ENCODE measurements at places on chromosomes 6 and 20. TPM values are rescaled to one million over a fixed set of nuclear protein-coding genes. Genes with fewer than 3 reads are reported as not detected.

GRCh38 chr6:43377710-43378229 lies 8.3 kb upstream of the ZNF318 start:
- no peaks in the 10 kb centered on the region for H3K27me3 ChIP-seq
- H3K36me3 ChIP-seq, result no peaks in the 10 kb centered on the region
- H3K27ac ChIP-seq, result no peak overlapping the region
- H3K4me1 ChIP-seq, result no peaks in the 10 kb centered on the region
- no peak overlapping the region for H3K4me3 ChIP-seq

- no peak overlapping the region for H3K27ac ChIP-seq
- H3K27me3 ChIP-seq, result no peaks in the 10 kb centered on the region
- H3K4me1 ChIP-seq, result no peaks in the 10 kb centered on the region
- DNase-seq, result no peak
Observed at GRCh38 chr20:15942130-15942529, 631.1 kb downstream of the KIF16B start.

- H3K4me1 ChIP-seq, result peaks cover 50% of the 10 kb centered on the region
- no peak for DNase-seq
- no peaks in the 10 kb centered on the region for H3K27me3 ChIP-seq
- H3K36me3 ChIP-seq, result no peaks in the 10 kb centered on the region
- H3K4me3 ChIP-seq, result no peak overlapping the region
Observed at GRCh38 chr6:157246771-157247484, 76.4 kb downstream of the TMEM242 start.

DNA sequence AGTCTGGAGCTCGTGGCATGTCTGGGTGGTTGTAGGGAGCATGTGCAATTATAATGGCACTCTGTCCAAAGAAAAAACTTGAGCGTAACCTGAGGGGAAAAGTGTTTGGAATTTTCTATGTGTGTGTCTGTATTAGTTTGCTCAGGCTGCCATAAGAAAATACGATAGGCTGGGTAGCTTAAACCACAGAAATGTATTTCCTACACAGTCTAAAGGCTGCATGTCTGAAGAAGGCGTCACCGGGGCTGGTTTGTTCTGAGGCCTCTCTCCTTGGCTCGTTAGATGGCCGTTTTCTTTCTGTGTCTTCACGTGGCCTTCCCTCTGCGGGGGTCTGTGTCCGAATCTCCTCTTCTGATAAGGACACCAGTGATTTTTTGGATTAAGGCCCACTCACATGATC lies 59.0 kb downstream of the IGF2R start:
- no peaks in the 10 kb centered on the region for H3K27me3 ChIP-seq
- H3K4me3 ChIP-seq, result no peak overlapping the region
- H3K4me1 ChIP-seq, result no peaks in the 10 kb centered on the region
- no peak for DNase-seq
- H3K36me3 ChIP-seq, result peaks cover 14% of the 10 kb centered on the region

Gene WFDC11
- total RNA-seq, result not detected

Gene GABRR2
- total RNA-seq, result not detected

Gene L3MBTL3
- total RNA-seq, result 11.8 TPM

DNA sequence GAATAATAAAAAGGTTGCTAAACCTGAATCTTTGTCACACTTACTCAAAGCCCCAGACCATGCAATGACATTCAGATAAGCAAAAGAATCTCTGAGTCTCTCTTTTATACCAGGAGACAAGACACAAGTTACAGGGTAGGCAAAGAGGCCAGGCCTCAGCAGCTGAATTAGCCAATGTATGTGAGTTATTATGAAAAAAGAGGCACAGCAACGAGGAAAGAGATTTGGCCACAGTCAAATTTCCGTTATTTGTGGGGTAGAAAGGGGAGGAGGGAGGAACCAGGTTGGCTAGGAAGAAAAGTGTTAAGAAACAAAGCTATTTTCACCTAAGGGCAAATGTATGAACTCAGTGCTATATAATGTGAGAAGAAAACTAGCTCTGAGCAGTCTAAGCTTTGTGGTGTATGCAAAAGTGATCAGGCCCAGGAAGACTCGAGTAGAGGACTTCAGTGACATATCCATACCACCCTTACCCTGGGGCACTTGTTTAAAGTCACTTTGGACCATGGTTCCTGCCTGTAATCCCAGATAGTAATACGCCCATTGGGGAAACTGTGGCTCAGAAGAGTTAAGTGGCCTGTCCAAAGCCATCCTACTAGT lies 19.1 kb downstream of the IPCEF1 start:
- H3K27me3 ChIP-seq, result no peaks in the 10 kb centered on the region
- no peak for DNase-seq
- H3K27ac ChIP-seq, result no peak overlapping the region
- H3K4me3 ChIP-seq, result no peak overlapping the region

DNA sequence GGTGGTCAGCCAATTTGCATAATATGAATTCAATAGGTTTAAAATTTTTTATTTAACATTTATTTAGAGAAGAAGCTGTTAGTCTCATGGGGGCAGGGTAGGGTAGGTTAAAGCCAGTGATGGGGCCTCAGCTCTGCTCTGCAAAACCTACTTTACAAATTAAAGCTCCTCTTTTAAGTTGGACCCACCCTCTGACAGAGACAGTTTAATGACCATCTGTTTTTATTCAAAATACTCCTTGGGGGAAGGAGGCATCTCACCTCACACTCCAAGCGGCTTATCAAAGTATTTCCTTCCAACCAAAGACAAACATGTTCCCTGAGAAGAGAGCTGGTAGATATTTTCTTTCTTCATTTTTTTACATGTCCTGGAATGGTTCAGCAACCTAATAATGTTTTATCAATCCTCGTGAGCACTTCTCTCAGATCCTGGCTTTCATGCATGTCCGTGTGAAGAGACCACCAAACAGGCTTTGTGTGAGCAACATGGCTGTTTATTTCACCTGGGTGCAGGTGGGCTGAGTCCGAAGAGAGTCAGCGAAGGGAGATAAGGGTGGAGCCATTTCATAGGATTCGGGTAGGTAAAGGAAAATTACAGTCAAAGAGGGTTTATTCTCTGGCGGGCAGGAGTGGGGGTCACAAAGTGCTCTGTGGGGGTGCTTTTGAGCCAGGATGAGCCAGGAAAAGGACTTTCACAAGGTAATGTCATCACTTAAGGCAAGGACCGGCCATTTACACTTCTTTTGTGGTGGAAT lies 184.7 kb downstream of the GJA1 start:
- no peaks in the 10 kb centered on the region for H3K36me3 ChIP-seq
- no peak overlapping the region for H3K4me3 ChIP-seq
- DNase-seq, result no peak
- H3K27ac ChIP-seq, result no peak overlapping the region
- no peaks in the 10 kb centered on the region for H3K4me1 ChIP-seq

DNA sequence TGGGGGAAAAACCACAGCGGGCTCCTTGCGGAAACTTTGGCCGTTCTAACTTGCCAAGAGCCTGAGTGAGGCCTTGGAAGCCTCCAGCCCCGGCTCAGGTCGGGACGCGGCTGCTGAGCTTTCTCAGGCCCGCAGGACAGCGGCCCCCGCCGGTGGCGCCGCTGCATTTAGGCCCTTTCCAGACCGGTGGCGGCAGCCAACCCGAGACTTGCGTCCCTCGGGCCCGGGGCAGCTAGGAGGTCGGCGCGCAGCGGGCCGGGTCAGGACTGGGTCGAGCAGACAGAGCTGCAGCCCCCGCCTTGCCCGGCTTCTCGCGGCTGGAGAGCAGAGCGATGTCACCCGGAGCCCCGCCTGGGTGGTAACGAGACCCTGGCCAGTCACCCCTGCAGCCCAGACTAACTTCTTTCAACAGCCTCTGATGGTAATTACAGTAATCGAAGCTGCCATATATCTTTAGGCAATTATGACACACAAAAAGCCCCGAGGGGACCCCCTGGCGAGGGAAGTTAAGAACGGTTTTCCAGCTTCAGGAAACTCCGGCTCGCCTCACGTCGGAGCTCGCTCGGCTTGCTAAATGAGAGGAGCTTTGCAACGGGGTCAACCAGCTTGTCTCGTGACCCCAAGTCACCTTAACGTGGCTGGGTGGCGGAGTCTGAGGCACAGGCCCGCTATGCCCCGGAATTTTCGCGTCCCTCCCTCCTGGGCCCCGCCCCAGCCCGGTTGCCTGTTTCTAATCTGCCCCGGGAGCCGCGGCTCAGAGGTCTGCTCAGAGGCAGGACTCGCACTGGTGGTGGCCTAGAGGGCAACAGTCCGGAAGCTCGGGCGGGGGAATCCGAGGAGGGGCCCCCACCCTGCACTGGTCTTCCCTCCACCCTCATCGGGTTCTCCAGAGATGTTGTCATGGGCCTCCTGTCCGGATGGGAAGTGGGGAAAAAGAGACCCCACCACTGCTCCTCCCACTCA lies 3.0 kb downstream of the NR2E1 start:
- no peak overlapping the region for H3K27ac ChIP-seq
- peaks cover 42% of the 10 kb centered on the region for H3K27me3 ChIP-seq
- H3K4me1 ChIP-seq, result peaks cover 26% of the 10 kb centered on the region
- H3K36me3 ChIP-seq, result no peaks in the 10 kb centered on the region
- no peak for DNase-seq

GRCh38 chr6:92945799-92946198 lies 473.6 kb downstream of the EPHA7 start:
- no peaks in the 10 kb centered on the region for H3K27me3 ChIP-seq
- no peak for DNase-seq
- no peaks in the 10 kb centered on the region for H3K4me1 ChIP-seq
- H3K4me3 ChIP-seq, result no peak overlapping the region

- H3K27ac ChIP-seq, result no peak overlapping the region
- DNase-seq, result no peak
- no peak overlapping the region for H3K4me3 ChIP-seq
Observed at GRCh38 chr6:80639181-80639629, 532.7 kb downstream of the BCKDHB start.

Gene FUCA2
- total RNA-seq, result 40.2 TPM

Gene TNFRSF21
- total RNA-seq, result 15.3 TPM

GRCh38 chr6:42046464-42047212 lies 3.7 kb upstream of the TAF8 start:
- peak overlapping the region; percentile 94 for H3K4me3 ChIP-seq
- no peaks in the 10 kb centered on the region for H3K36me3 ChIP-seq
- H3K27me3 ChIP-seq, result no peaks in the 10 kb centered on the region
- DNase-seq, result no peak

Gene DEFB124
- not detected for total RNA-seq

- no peak for DNase-seq
- H3K4me1 ChIP-seq, result no peaks in the 10 kb centered on the region
- H3K36me3 ChIP-seq, result no peaks in the 10 kb centered on the region
- H3K27ac ChIP-seq, result no peak overlapping the region
- no peaks in the 10 kb centered on the region for H3K27me3 ChIP-seq
Observed at GRCh38 chr6:67412035-67412434, 1223.0 kb upstream of the ADGRB3 start.

GRCh38 chr6:106519460-106520394 lies 109.6 kb downstream of the RTN4IP1 start:
- H3K27ac ChIP-seq, result no peak overlapping the region
- no peaks in the 10 kb centered on the region for H3K36me3 ChIP-seq
- DNase-seq, result no peak

- H3K4me3 ChIP-seq, result no peak overlapping the region
- no peaks in the 10 kb centered on the region for H3K27me3 ChIP-seq
- H3K36me3 ChIP-seq, result no peaks in the 10 kb centered on the region
- H3K27ac ChIP-seq, result peak overlapping the region; percentile 93
- peaks cover 28% of the 10 kb centered on the region for H3K4me1 ChIP-seq
Observed at GRCh38 chr6:158002249-158002950, 20.7 kb downstream of the SYNJ2 start.

GRCh38 chr20:9955646-9956045 lies 79.1 kb upstream of the ANKEF1 start:
- H3K4me3 ChIP-seq, result no peak overlapping the region
- no peak for DNase-seq

DNA sequence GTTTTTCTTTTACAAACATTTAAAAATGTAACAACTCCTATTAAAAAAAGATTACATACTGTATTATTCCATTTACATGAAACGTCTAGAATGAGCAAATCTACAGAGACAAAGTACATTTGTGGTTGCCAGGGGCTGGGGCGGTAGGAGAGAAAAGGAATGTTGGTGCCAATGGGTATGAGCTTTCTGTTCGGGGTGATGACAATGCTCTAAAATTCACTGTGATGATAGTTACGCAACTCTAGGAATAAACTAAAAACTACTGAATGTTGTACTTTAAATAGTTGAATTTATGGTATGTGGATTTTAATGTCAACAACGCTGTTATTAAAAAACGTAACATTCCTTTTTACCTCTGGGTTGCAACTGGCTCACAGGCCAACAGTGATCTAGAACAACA lies 211.1 kb downstream of the GMDS start:
- H3K27ac ChIP-seq, result no peak overlapping the region
- DNase-seq, result no peak
- H3K27me3 ChIP-seq, result no peaks in the 10 kb centered on the region
- H3K4me3 ChIP-seq, result no peak overlapping the region
- H3K4me1 ChIP-seq, result no peaks in the 10 kb centered on the region
- no peaks in the 10 kb centered on the region for H3K36me3 ChIP-seq

Gene OPRM1
- total RNA-seq, result not detected

DNA sequence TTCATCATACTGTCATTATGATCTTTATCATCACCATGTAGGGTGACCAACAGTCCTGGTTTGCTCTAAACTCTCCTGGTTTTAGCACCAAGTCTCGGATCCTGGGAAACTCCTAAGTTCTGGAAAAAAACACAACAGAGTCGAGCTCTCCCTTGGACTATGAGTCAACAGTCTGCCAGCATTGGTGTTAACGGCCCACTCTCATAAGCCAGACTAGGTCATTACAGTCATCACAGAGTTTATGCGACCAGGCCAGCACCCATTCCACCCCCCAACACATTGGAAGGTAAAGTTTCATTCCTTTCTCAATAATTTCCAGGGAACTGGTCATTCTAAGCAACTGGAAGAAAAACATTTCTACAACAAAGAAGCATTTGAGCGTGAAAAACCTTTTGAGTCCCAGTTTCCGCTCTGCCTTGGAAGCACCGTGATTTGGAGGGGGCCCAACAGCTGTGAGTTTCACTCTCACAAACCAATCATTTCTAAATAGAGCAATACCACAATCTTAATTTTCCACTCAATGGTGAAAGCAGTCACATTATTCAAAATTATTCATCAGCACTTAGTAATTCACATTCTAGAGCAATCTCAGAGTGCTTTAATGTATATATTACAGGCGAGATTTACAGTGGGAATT lies 445.0 kb downstream of the CDH26 start:
- H3K36me3 ChIP-seq, result no peaks in the 10 kb centered on the region
- no peaks in the 10 kb centered on the region for H3K4me1 ChIP-seq
- H3K4me3 ChIP-seq, result no peak overlapping the region

GRCh38 chr20:34639755-34640222 lies 37.1 kb downstream of the PIGU start:
- no peaks in the 10 kb centered on the region for H3K27me3 ChIP-seq
- no peaks in the 10 kb centered on the region for H3K4me1 ChIP-seq
- H3K4me3 ChIP-seq, result no peak overlapping the region
- DNase-seq, result no peak

DNA sequence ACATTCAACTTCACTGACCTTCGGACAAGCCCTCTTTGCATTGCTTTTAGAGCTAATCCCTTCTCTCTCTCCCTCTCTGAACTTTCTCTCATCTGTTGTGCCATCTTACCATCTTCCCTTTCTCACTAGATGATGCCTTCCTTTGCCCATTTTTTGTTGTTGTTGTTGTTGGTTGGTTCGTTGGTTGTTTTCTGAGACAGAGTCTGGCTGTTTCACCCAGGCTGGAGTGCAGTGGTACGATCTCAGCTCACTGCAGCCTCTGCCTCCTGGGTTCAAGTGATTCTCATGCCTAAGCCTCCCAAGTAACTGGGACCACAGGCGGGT lies 18.8 kb downstream of the MAP3K5 start:
- H3K27me3 ChIP-seq, result no peaks in the 10 kb centered on the region
- H3K27ac ChIP-seq, result peak overlapping the region; percentile 81
- H3K4me1 ChIP-seq, result peaks cover 69% of the 10 kb centered on the region
- H3K36me3 ChIP-seq, result no peaks in the 10 kb centered on the region
- DNase-seq, result no peak

Gene FERMT1
- not detected for total RNA-seq

Gene TCP11
- total RNA-seq, result not detected

Measured in thoracic aorta (tissue), 2 donors.